ENCODE measurements at places on chromosomes 7 and 10.

- no peak overlapping the region for H3K27ac ChIP-seq
- H3K4me1 ChIP-seq: no peaks in the 10 kb centered on the region
- no peak overlapping the region for H3K4me3 ChIP-seq
- no peak for DNase-seq
These were observed 48.7 kb upstream of the DYNC1I1 start for GRCh38 chr7:95723583-95724180.

DNA sequence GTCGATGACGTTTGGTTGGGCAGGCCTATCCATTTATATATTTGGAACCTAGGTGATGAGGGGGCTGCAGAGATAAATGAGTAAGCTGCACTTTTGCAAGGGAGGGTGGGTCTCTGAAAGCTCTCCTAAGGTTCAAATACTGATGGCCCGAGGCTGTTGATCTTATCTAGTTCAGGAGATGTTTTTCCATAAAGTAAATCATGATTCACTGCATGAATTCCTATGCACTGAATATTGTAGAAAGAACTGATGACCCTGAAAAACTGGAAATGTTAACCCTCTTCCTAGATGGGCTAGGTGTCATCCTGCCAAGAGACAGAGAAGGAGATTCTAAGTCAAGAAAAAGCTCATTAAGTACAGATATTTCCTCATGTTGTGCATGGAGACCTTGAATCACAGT is 459.9 kb downstream of the PLXNA4 start:
- no peaks in the 10 kb centered on the region for H3K27me3 ChIP-seq
- H3K27ac ChIP-seq: peak overlapping the region; percentile 89
- DNase-seq: peak; percentile 90
- H3K4me3 ChIP-seq: no peak overlapping the region

- H3K4me3 ChIP-seq: no peak overlapping the region
- no peak for DNase-seq
- no peaks in the 10 kb centered on the region for H3K36me3 ChIP-seq
- no peak overlapping the region for H3K27ac ChIP-seq
- peaks cover 8% of the 10 kb centered on the region for H3K4me1 ChIP-seq
These were observed 9.4 kb downstream of the TAS2R41 start for GRCh38 chr7:143487061-143487460.

- no peaks in the 10 kb centered on the region for H3K27me3 ChIP-seq
- DNase-seq: no peak
- no peak overlapping the region for H3K4me3 ChIP-seq
- H3K4me1 ChIP-seq: no peaks in the 10 kb centered on the region
- H3K27ac ChIP-seq: no peak overlapping the region
These were observed 1017.0 kb upstream of the GHITM start for GRCh38 chr10:83122336-83122735.

DNA sequence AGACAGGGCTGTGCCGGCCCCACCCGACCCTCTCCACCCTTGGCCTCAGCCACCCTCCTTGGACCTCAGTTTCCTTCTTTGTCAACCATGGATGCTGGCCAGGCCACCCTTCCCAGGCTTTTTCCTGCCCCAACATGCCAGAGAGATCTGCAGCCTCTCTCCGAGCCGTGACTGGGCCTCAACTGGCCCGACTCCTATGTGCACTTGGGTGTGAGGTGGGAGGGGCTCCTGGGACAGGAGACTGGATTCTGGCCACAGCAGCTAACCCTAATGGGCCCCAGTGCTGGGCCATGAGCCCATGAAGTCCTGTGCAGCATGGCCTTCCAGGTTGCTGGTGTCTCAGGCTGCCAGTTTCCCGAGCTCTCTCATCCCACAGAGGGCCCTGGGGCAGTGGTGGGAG is 47.7 kb upstream of the PCBD1 start:
- peaks cover 44% of the 10 kb centered on the region for H3K27me3 ChIP-seq
- no peak overlapping the region for H3K4me3 ChIP-seq
- H3K27ac ChIP-seq: no peak overlapping the region
- DNase-seq: no peak
- peaks cover 6% of the 10 kb centered on the region for H3K4me1 ChIP-seq

All from PC-9 (cell line).